OCI-LY7 (cell line): ENCODE measurements at places on chromosomes 11 and 22.

GRCh38 chr11:64724863-64725532 lies 2.0 kb upstream of the NRXN2 start:
- DNase-seq, result no peak

GRCh38 chr11:103582351-103582909 lies 454.0 kb upstream of the DDI1 start:
- no peak for DNase-seq

DNA sequence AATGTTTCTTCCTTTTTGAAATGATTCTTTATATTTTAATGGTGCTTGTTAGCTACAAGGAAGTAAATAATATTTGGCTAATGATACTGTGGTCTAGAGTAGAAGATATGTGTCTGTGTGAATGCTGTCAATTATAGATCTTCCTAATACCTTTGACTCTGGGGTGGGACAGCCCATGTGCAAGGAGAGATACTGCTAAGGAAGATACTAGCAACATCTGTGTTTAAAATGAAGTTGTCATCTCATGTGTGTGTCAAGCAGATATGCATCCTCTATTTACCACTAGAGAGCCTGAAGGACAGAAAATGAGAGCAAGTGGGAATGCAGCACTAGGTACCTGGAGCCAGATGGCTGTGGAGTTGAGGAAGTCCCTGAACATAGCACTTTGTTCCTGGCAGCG lies 34.1 kb downstream of the PPME1 start:
- DNase-seq, result no peak

DNA sequence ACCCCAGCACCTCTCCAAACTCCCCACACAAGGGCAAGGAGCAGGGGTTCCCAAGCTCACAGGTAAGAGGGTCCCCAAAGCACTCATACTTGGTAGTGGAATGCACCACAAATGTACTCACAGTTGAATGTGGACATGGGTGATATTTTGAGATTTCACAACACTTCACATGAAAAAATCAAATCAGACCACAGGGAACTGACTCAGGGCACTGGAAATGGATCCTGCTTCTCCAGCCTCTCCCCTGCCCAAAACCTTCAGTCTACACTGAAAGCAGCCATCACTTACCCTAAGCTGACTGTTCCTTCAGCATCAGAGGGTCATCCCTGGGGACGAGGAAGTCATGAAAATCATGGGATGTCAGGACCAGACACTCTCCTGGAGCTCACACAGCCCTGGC lies 40.2 kb downstream of the SCGB1A1 start:
- no peak for DNase-seq

DNA sequence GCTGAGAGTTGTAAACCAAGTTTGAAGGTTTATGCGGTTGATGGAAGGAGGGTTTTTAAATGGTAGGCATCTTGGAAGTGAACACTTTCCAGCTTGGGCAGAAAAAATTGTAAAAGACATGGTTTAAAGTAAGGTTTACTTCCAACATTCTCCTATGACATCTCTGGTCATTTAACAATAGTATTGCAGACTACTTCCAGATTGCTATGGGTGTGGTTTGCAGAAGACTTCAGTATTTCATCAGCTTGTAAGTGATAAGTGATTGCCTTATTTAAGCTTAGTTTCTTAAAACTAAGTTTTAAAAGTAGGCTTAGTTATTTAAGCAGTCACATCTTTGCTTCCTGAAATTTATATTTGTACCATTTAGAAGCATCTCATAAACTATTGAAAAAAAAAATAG lies 7.2 kb upstream of the STT3A start:
- no peak for DNase-seq

GRCh38 chr11:78691215-78691614 lies 116.6 kb upstream of the NARS2 start:
- no peak for DNase-seq

DNA sequence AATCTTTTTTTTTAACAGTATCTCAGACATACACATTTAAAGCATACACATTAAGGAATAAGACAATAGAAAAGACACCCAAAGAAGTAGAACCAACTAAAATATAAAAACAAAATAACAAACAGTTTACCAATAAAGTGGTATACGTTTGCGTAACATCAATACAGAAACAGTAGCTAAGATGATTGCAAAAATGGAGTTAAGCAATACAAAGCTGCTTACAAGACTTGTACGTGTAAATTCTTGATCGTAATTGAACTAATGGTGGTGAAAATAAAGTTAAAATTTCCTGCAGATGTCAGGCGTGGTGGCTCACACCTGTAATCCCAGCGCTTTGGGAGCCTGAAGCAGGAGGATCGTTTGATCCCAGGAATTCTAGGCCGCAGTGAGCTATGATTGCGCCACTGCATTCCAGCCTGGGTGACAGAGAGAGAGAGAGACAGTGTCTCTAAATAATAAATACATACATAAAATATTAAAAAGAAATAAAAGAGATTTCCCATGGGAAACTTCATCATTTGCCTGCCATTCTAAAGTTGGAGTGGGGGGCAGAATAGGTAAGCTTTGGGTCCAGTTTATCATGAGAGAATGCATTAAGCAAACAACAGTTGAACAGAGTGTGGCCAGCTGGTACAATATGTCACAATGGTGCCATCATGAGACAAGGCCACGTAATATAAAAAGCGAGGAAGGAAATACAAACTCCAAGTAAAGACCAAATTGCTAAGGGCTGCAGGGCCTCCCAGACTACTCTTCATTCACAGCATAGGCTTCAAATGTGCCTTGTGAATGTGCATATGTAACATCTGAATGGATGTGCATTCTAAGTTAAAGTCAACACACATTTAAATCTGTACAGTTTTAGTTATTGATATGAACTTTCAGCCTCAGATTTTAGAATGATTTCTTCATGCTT lies 38.9 kb upstream of the EED start:
- DNase-seq, result peak; percentile 9

GRCh38 chr11:69293087-69293486 lies 868 bp upstream of the MYEOV start:
- no peak for DNase-seq

- no peak for DNase-seq
Observed at GRCh38 chr11:12884751-12885318, 124.3 kb upstream of the RASSF10 start.

- DNase-seq, result no peak
Observed at GRCh38 chr22:19061471-19062138, 60.6 kb downstream of the DGCR2 start.

GRCh38 chr11:132073787-132074186 lies 703.4 kb downstream of the NTM start:
- DNase-seq, result no peak

DNA sequence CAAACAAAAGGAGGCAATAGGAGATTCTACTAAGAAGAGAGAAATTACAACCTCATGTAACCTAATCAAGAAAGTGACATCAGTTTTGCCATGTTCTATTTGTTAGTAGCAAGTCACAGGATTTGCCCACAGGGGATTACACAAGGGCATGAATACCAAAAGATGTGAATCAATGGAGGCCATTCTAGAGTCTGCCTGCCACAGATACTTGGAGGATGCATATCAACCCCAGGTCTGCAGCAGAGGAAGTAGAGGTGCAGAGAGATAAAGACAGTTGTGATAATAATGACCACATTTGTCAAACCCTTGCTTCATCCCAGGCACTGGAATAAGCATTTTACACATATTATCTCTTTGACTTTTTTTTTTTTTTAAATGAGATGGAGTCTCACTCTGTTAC lies 2.4 kb upstream of the ASCC2 start:
- DNase-seq, result no peak

GRCh38 chr22:25753252-25753651 lies 11.3 kb downstream of the MYO18B start:
- no peak for DNase-seq

GRCh38 chr22:26393929-26394328 lies 35.1 kb upstream of the ASPHD2 start:
- no peak for DNase-seq

DNA sequence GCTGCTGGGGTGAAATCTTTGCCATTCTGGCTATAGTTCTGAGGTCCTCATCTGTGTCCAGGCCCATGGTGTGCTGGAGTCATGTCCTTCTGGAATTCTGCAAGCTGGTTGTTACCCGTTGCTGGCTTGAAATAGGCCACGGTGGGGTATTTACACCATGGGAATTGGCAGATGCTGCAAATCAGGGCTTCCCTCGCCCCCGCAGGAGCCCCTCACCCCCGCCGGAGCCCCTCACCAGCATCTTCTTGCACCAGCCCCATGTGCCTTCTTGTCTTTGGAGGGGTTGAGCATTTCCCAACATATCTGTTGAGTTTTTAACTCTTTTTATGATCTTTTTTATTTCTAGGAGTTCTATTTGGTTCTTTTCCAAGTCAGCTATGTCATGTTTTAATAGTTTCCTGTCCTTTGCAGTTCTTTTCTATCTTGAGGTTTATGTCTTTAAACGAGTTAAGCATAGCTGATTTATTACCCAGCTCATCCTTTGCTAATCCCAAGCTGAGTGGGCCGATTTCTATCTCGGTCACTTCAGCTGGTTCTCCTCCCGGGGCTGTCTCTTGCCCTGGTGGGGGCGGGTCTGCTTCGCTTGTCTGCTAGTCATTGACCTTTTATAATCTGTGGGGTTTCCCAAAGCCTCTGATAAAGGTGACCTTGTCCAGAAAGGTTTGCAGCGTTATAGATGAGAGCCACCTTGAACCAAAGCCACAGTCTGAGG lies 17.6 kb downstream of the ANO1 start:
- DNase-seq, result no peak

GRCh38 chr11:134398644-134399292 lies 13.3 kb downstream of the B3GAT1 start:
- DNase-seq, result no peak

GRCh38 chr22:28031383-28031922 lies 112.4 kb upstream of the PITPNB start:
- no peak for DNase-seq
